ENCODE measurements at places on chromosomes 16 and 17. TPM values are rescaled to one million over a fixed set of nuclear protein-coding genes. Genes with fewer than 3 reads are reported as not detected.
A peak's percentile ranks its signal among the peaks of the same experiment; 100 is the strongest.

DNA sequence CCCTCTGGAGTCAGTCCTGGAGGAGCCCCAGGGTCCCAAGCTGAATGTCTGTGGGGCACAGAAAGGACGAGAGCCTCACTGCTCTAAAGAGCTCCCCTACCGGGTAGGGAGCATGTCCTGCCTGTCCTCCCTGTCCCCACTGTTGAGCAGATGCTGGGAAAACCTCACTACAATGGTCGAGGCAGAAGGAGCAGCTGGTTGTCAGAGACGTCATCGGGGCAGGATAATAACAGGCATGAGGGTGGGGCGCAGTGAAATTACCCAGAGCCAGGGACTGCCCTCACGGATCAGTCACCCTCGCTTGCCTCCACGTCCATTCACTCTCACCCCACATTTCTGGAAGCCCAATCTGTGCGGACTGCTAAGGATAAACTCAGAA, 538 bp downstream of the TM4SF5 start:
- DNase-seq = no peak

Gene CASKIN2
- 8.4 TPM for total RNA-seq

DNA sequence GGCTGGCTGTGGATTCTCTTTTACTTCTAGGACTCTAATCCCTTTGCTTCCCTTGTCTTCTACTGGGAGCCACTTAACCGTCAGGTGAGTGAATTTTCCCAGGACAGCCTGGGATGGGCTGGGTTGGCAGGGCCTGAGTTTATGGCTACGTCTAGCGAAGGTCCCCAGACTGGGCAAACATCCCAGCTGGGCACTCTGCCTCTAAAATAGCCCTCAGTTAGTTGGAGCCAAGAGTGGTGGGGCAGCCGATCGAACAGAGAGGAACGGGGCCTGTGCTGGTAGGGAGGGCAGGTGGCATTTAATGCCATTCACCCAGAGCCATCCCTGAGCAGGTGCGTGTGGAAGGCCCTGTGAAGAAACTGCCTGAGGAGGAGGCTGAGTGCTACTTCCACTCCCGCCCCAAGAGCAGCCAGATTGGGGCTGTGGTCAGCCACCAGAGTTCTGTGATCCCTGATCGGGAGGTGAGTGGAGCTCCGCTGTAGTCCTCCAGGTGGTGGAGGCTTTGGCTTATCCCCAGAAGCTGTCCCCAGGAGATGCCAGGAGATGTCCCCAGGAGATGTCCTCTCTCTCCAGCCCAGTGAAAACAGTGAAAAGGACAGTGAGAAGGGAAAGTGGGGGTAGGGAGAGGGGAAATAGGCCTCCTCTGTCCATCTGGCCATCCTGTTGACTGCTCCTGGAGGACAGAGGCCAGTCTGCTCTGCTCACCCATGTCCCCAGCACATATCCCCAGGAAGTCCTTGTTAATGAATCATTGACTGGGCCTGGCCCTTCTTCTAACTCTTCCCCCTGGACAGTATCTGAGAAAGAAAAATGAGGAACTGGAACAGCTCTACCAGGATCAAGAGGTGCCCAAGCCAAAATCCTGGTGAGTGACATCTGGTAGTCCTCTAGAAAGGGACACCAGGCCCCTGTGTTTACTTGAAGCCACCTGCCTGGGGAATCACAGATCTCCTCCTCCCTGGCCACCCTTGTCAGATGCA, 4.4 kb downstream of the PNPO start:
- DNase-seq = no peak

GRCh38 chr16:21179126-21179982, 20.9 kb downstream of the LDAF1 start:
- no peak for DNase-seq

DNA sequence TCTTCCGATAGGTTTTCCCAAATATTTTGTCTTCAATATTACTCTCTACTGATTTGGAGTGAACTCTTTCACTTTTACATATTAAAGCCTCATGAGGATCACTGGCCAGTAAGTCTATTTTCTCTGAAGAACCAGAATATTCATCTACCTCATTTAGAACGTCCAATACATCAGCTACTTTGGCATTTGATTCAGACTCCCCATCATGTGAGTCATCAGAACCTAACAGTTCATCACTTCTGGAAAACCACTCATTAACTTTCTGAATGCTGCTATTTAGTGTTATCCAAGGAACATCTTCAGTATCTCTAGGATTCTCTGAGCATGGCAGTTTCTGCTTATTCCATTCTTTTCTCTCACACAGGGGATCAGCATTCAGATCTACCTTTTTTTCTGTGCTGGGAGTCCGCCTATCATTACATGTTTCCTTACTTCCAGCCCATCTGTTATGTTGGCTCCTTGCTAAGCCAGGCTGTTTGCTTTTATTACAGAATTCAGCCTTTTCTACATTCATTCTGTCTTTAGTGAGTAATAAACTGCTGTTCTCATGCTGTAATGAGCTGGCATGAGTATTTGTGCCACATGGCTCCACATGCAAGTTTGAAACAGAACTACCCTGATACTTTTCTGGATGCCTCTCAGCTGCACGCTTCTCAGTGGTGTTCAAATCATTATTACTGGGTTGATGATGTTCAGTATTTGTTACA, 30.9 kb downstream of the BRCA1 start:
- peak; percentile 15 for DNase-seq

Gene SEPTIN1
- not detected for total RNA-seq

DNA sequence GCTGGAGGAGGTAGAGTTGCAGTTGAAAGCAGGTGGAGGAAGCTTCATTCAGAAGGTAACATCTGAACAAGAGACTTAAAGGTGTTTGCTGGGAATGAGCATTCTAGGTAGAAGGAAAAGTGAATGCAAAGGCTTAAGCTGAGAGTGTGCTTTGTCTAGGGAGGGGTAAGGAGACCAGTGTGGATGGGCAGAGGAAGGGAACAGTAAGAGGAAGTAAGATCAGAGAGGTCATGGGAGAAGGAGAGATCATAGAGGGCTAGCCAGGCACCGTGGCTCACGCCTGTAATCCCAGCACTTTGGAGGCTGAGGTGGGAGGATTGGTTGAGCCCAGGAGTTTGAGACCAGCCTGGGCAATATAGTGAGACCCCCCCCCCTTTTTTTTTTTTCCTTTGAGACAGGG, 3.3 kb downstream of the STX4 start:
- no peak for DNase-seq

DNA sequence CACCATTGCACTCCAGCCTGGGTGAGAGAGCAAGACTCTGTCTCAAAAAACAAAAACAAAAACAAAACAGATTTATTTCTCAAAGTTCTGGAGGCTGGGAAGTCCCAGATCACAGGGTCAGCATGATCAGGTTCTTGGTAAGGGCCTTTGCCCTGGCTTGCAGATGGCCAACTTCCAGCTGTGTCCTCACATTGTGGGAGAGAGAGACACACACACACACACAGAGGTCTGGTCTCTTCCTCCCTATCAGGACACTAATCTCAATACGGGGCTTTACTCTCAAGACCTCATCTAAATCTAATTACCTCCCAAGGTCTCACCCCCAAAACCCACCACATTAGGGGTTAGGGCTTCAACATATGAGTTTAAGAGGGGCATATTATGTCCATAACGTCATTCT, 26.4 kb upstream of the TAOK1 start:
- DNase-seq = no peak

DNA sequence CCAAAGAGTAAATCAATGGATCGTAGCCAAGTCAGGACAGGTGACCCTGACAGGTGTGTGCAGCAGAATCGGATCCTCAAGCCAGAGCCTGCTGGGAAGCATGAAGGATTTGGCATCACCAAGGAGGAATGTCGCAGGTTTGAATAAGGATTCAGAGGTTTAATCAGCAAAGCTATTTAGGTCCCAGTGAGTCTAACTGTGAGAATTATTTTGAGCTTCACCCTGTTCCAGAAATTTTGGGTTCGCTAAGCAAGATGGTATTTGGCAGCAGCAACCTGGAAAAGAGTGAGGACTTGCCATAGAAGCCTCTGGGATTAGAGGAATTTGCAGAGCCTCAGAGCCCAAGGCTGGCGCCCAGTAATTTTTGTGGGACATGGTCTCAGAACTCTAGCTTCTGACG, 173.0 kb downstream of the CCDC182 start:
- DNase-seq = no peak

Gene MYH2
- 0.12 TPM for total RNA-seq

Gene GNG13
- not detected for total RNA-seq

- DNase-seq = no peak
Measured at GRCh38 chr17:74128456-74129211, 74.8 kb upstream of the RPL38 start.

DNA sequence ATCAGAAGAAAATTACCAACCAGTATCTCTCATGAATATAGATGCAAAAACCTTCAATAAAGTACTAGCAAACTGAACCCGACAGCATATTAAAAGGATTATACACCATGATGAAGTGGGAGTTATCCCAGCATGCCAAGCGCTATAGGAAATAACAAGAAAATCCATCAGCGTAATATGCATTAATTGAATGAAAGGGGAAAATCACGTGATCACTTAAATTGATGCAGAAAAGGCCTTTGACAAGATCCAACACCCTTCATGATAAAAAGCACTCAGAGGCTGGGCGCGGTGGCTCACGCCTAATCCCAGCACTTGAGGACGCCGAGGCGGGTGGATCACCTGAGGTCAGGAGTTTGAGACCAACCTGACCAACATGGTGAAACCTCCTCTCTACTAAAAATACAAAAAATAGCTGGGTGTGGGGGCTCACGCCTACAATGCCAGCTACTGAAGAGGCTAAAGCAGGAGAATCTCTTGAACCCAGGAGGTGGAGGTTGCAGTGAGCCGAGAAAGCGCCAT, 4.8 kb downstream of the CTRB2 start:
- DNase-seq = no peak

GRCh38 chr16:70661918-70662641, 15.7 kb downstream of the IL34 start:
- peak; percentile 60 for DNase-seq

DNA sequence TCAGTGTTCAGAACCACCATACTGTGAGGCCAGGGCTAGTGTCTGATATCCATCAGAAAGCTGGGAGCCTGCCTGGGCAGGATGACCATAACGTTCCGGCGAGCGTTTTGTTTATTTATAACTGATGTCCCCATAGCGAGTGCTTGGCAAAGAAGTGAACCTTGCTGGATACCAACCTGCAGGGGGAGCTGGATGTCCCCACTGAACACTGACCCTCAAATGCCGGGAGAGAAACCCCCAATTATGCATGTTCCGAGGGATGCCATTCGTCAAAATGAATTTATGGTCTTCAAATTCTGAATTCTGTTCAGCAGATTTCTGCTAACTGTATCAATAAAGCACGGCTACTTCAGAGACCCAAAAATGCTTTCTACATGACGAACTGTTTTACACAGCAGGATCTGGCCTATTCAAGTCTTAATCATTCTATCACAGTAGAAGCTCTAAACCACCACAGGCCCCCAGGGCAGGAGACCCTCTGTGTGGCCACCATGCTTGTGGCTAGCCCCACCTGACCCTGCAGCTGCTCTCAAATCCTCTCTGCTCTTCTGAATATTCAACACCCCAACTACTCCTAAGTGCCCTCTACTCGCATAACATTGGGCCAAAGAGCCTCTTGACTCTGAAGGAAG, 15.2 kb downstream of the MED24 start:
- peak; percentile 66 for DNase-seq

GRCh38 chr16:21197112-21197511, 14.3 kb downstream of the ZP2 start:
- no peak for DNase-seq

Gene FAM171A2
- total RNA-seq = 31.1 TPM

DNA sequence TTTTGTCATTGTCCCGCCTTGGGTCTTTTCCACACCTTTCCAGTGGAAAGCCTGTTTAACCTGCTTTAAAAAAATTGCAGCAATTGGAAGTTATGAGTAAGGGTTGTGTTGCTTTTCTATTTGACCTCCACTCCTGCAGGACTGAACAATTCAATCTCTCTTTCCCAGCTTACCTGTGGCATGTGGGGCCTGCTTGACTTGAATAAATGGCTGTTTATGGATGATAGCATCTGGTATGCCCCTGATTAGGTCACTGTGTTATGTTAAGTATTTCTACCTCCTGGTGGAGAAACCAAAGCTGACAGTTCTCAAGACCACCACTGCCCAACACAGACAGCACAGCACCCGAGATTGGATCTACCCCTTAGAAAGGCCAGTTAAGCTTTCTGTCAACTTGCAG, 64.8 kb upstream of the NOG start:
- DNase-seq = no peak

DNA sequence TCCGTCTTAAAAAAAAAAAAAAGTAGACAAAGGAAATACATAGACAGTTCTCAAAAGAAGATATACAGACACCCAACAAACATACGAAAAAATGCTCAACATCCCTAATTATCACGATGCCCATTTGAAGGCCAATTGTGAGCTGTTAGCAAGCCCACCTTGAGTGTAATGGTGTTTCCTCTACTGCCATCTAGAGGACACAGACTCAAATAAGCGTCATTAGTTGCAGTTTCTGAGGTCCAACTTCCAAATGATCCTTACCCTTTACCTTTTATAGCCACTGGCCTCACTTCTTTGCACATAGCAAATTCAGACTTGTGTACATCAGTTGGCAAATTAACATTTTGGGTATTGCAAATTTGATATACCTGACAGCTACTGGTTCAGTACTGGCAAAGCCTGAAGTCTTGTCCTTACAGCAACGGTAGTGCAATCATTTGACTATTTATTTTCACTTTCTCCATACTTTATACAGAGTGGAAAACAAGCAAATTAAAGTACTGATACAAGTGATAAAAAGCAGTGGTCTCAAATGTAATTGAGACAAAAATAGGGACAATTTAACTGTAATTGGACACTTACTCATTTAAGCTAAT, 536.3 kb upstream of the EEF2KMT start:
- DNase-seq = peak; percentile 10

Gene CSF3
- total RNA-seq = not detected

DNA sequence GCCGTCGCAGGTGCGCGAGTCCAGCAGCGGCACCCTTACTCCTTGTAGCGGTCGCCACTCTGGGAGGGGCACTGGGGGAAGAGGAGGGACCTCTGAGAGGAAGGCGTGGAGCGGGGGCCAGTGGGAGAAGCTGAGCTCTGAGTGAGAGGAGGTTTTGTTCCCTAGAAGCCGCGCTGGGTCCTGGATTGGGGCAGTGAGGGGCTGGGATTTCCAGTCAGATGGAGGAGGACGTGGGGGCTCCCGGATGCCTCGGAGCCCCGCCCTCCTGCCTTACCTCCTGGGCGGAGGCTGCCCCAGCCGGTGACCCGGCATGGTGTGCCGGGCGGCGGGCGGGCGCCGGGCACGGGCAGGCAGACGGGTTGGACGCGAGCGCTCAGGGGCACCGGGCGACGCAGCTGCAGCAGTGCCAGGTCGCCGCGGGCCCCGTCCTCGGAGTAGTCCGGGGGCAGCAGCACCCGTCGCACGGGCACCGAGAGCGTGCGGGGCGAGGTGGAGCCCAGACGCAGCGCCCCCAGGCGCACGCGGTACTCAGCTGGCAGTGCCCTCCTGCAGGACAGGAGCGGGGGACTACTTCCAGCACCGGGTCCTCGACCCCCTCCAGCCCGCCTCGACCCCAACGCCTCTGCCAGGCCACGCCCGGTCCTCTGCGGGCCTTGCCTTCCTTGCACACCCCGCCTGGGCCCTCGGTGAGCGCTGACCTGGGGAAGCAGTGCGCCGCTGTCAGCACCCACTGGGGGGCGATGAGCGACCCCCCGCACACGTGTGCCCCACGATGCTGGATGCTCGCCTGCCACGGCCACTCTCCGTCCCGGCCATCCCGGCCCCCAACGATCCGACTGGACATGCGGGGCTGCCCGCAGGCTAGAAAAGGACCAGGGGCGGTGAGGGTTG, 2.0 kb downstream of the PRSS33 start:
- no peak for DNase-seq

Measured in A172 (cell line).